Activated T-cell treated with anti-CD3 and anti-CD28 coated beads for 24 hours (primary cell): ENCODE measurements at places on chromosomes 5 and 9.
A peak's percentile ranks its signal among the peaks of the same experiment; 100 is the strongest.

DNA sequence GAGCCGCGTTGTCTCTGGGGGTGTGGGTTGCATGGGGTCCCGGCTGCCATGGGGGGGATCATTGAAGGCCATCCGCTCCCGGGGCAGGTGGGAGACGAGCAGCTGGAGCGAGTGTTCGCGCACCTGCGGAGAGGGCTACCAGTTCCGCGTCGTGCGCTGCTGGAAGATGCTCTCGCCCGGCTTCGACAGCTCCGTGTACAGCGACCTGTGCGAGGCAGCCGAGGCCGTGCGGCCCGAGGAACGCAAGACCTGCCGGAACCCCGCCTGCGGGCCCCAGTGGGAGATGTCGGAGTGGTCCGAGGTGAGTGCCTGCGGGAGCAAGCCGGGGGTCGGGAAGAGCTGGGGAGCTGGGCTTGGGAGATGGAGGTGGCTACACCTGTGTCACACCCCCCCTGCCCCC lies 33.7 kb downstream of the ADAMTSL2 start:
- no peak for DNase-seq

GRCh38 chr5:915946-916345 lies 23.3 kb downstream of the TRIP13 start:
- DNase-seq, result no peak

DNA sequence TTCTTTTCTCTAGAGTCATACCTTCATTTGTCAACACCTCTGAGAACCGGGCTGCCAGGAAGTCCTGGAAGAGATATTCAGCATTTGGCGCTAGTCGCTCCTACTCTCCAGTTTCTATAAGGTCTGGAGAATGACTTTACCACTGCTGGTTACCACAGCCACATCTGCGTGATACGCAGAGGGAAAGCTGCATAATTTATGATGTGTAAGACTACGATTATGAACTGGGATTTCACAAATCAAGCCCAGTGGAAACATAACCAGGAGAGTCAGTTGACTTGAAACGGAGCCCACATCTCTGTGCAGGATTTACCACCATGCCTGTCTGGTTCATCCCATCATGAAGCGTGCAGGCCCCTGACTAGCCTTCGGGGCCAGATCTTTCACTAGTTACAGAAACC lies 72.6 kb downstream of the FGF1 start:
- DNase-seq, result no peak

GRCh38 chr5:12615141-12615820 lies 711.0 kb upstream of the CTNND2 start:
- DNase-seq, result no peak

- no peak for DNase-seq
These were observed 2.4 kb upstream of the STOM start for GRCh38 chr9:121372239-121373010.

DNA sequence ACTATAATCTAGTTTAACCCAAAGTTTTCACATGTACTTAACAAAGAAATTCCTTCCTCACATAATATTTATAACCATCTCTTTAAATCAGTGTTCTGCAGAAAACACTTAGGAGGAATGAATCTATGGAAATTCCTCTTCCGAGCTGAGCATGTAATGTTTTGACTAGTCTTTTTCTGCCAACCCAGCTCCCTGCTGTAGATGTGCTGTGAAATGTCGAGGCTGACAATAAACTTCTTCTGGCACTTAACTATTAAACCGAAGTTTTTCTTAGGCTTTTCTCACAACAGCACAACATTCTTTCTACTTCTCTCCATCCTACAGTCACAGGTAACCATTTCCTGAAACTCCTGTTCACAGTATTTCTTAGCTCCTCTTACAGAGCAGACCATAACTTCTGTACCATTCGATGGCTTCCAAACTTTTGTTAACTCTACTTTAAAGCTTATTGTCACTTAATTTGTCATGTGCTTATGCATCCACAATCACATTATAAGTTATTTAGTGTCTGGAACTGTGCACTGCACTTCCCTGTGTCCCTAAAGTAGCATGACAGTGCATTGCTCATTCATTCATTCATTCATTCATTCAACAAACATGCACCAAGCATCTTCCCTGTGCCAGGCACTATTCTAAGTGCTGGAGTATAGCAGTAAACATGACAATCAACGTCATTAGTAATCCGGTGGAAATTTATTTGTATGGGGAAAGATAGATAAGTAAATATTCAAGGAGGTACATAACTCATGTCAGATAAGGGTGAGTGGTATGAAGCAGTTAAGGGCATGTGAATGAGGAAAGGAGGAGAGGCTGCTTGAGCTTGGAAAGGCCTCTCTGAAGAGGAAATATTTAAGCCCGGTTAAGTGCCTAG lies 54.6 kb downstream of the TSSK1B start:
- DNase-seq, result no peak

GRCh38 chr9:19271081-19271480 lies 40.6 kb downstream of the DENND4C start:
- no peak for DNase-seq

DNA sequence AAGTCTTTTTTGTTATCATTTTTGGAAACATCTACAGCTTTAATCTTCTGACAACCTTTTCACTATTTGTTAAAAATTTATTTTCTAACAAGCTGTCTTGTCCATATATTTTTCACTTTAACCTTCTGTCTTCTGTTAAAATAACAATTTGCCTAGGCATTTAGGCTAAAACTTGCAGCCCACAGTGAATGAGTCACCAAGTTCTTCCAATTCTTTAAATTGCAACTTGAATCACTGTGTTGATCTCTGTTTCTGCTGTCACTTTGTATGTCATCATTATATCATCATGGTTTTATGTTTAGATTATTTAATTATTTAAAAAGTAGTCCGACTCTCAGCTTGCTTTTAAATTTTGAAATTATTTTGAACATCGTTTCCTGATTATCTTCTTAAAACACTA lies 473.8 kb upstream of the PTPRD start:
- DNase-seq, result no peak

- no peak for DNase-seq
These were observed 76.4 kb upstream of the TARS1 start for GRCh38 chr5:33364406-33364805.

- peak; percentile 35 for DNase-seq
These were observed 14.3 kb downstream of the DIPK1B start for GRCh38 chr9:136726631-136727191.

DNA sequence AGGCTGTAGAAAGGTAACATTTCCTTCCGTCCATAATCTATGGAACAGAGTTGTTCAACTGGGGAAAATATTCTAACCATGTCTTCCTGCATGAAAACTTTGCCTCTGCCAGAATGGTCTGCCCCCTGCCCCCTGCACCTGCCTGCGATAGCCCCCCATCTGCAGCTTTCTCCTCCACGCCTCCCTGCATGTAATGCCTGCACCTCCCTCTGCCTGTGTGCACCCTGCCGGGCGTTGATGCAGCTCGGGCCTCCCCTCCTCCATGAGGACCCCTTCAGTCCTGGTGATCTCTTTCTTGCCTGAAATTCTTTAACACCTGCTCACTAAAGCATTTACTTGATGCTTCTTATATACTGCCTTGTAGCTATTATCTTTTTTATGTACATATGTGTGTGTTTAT lies 266.2 kb downstream of the ARHGEF28 start:
- DNase-seq, result no peak

DNA sequence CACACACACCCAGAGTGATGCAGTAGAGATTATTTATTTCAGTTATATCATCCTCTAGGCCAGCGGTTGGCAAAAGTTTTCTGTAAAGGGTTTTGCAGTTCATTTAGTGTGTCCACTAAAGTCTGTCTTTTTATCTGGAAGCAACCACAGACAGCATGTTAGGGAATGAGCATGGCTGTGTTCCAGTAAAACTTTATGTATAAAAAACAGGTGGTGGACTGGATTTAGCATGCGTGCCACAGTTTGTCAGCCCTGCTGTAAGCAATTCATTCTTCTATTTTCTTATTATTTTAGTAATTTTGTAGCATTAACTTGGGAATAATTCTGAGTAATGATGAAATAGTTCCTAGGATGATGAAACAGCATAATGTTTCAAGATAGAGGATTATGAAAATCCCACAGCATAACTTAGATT lies 51.7 kb downstream of the CCNH start:
- DNase-seq, result no peak

- no peak for DNase-seq
These were observed 55.9 kb upstream of the HAPLN1 start for GRCh38 chr5:83776437-83777031.

GRCh38 chr9:107183176-107183575 lies 99.9 kb upstream of the RAD23B start:
- DNase-seq, result no peak

DNA sequence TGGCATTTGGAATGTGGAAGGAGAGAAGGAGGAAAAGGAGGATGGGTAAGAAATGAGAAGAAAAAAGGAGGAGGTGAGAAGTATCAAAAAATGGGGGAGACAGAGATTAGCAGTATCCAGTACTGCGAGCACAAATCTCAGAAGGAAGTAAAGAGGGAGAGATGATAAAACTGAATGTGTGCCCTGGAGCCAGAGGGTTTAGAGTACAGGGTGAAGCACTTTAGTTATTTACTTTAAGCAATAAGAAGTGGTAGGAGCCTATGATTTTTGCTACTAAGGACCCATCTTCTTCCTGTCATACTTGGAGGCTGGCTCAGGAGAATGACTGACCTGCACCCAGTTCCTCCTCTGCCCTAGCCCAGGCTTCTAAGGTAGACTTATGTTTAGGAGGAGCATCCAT lies 94.9 kb downstream of the ADRB2 start:
- DNase-seq, result no peak

- DNase-seq, result peak; percentile 51
These were observed 68.7 kb downstream of the SEMA4D start for GRCh38 chr9:89428901-89429890.

- DNase-seq, result no peak
These were observed 26.7 kb downstream of the LNPEP start for GRCh38 chr5:96962540-96962991.

DNA sequence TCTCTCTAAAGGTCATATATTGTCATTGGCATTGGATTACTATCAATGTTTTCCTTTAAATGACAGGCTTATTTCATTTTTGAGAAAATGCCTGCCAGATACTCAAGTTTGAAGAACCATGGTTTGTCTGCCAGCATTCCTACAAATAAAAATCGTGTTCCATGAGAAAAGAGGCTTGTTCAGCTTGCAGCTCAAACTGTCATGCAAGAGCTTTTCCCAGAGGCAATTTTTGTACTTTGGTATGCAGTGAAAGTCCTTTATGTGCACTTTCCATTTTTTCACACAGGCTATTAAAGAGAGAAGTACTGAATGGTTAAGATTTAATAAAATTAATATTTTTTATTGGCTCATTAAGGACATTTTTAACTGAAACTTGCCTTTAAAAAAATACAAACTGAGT lies 110.4 kb downstream of the FBXO4 start:
- no peak for DNase-seq

DNA sequence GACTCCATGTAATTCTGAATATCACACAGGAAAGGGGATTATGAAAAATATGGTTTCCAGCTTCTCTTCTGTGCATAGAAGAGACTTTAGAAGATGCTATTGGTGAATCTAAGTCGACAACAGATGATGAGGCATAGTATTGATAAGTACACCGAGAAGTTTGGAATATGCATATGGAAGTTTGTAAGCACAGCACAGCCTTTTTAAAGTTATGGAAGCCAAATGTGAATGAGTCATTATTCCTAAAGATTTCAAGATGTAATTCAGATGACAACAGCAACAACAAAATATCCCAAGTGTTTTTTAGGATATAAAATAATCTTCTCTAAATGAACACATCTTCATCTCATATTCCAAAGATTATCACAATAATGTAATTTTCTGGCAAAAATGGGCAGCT lies 1723.3 kb downstream of the EFNA5 start:
- DNase-seq, result no peak

GRCh38 chr9:131731644-131732043 lies 8.2 kb downstream of the RAPGEF1 start:
- DNase-seq, result no peak

GRCh38 chr9:136255896-136256890 lies 10.6 kb upstream of the QSOX2 start:
- no peak for DNase-seq

GRCh38 chr5:73186976-73187375 lies 14.0 kb downstream of the TMEM174 start:
- DNase-seq, result no peak

GRCh38 chr9:91835216-91835615 lies 114.8 kb downstream of the ROR2 start:
- no peak for DNase-seq

DNA sequence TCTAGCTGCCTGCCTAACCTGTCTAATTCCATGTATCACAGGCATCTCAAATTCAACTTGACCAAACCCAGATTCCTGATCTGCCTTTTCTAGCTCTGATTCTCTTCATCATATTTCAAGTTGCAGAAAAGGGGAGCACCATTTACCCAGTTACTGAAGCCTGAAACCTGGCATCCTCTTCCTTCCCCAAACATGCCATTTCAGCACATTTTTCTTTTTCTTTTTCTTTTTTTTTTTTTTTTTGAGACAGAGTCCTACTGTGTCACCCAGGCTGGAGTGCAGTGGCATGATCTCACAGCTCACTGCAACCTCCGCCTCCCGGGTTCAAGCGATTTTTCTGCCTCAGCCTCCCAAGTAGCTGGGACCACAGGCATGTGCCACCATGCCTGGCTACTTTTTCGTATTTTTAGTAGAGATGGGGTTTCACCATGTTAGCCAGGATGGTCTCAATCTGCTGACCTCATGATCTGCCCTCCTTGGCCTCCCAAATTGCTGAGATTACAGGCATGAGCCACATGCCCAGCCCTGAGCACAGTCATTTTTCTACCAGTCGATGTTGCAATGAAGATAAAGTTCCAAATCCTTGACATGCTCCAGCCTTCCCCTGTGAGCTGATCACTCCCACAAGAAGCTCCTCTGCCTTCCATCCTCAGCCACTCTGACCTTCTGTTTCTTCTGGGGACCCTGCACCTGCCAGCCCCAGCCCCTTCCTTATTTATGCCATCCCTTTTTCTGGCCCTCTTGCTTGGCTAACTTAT lies 32.2 kb downstream of the ACER2 start:
- DNase-seq, result no peak

GRCh38 chr9:134959126-134959970 lies 41.6 kb upstream of the FCN1 start:
- no peak for DNase-seq

DNA sequence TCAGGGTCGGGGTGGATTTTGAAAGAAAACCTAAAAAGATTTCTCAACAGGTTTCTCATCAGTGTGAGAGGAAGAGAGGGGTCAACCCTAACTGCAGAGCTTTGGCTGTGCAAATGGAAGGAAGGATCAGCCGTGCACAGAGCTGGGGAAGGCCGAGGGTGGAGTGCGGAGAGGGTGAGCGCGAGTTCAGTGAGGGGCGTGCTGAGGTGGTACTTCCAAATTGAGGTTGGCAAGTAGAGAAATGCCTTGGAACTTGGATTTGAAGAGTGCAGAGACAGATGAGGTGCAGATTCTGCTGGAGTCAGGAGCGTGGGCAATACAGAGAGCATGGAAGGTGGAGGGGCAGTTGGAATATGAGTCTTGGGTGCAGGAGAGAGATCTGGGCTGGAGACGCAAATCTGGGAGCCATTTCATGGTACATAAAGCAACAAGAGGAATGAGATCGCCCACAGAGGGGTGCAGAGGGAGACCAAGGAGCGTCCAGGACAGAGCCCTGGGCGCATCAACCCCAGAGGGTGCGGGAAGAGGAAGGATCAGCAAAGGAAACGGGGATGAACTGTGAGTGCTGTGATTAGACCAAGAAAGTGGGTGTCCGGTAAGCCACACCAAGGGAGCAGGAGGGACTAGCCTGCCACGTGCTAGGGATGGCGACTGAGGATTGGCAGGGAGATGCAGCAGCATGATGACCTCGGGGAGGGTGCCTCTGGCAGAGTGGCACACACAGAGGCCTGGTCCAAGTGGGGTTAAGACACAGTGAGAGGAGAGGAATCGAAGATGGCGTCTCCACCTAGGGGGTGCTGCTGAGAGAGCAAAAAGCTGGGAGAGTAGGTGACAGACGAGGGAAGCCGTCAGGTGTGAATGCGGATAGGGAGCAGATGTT lies 105.8 kb downstream of the ADAMTS2 start:
- DNase-seq, result no peak

- no peak for DNase-seq
These were observed 64.2 kb downstream of the SLC25A46 start for GRCh38 chr5:110802998-110803397.
